ENCODE measurements at places on chromosomes 6 and 20. TPM values are rescaled to one million over a fixed set of nuclear protein-coding genes. Genes with fewer than 3 reads are reported as not detected.
A peak's percentile ranks its signal among the peaks of the same experiment; 100 is the strongest.

- no peak for DNase-seq
Observed at GRCh38 chr20:32706486-32706885, 32.7 kb upstream of the C20orf203 start.

DNA sequence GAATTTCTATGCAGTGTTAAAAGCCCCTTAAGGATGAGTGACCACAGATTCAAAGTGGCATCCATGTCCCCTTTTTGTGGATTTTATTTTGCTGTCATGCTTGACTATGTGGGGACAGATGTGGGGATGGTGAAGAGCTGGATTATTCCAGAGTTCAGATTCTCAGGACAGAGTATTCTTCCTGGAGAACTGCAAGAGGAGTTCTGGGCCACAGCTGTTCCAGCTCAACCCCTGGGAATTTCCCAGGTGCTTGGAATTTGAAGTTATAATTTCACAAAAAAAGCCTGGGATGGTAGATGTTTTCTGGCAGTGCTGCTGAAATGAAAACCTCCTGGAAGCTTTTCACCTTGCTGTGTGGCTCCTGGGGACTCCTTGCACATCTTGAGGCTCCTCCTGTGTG is 671.8 kb upstream of the MARCKS start:
- DNase-seq: no peak

GRCh38 chr6:106431972-106432371 is 71.5 kb downstream of the CRYBG1 start:
- DNase-seq: no peak

- DNase-seq: peak; percentile 55
Observed at GRCh38 chr6:143026696-143027449, 33.8 kb upstream of the AIG1 start.

- no peak for DNase-seq
Observed at GRCh38 chr6:11947063-11947462, 65.0 kb upstream of the HIVEP1 start.

DNA sequence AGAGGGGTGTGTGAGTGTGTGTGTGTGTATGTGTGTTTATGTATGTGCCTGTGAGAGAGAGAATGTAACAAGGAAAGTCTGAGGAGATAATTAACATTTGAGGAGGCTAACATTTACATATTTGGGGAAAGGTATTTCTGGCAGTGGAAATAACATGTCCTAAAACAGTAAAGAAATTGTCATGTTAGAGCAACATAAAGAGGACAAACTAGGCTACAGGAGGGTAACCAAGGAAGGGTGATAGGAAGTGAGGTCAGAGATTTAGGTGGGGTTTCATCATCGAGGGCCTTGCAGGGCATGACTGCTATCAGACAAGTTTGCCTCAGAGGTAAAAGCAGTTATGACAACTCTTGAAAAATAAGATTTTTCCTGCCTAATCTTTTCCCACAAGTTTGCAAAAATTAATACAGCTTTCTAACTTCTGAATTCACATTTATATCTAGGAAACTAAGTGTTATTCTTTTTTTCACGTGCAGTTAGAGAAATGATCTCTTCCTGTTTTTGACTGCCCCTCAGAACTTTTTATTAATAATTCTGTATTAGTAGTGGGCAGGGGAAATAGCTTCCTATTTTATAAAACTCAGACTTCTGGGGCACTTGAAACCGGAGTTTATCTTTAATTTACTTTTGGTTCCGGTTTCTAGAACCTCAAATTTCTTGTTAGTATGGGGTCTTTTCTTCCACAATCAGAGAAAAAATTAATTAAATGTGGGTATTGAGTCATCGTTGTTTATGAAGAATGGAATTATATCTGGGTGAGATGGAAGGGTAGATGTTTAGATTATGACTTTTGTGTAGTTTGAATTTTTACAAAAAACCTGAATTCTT is 30.5 kb upstream of the RHAG start:
- no peak for DNase-seq

- no peak for DNase-seq
Observed at GRCh38 chr6:134446218-134446848, 128.4 kb upstream of the SGK1 start.

DNA sequence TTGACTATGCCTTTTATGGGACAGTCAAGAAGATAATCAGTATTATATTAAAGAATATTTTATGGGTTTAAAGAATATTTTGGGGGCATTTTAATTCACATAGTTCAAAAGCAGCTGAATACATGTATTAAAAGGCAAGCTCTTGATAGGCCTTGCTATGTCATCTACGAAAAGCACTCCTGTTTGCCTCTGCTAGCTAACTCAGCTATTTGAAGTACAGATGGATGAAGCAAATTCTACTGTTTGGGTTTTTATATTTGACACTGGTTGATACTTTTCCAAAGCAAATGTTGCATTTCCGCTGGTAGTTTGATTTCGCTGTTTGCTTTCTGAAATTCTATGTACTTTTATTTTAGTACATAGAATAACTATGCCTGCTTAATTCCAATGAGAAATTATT is 47.0 kb downstream of the SLC22A3 start:
- DNase-seq: no peak

DNA sequence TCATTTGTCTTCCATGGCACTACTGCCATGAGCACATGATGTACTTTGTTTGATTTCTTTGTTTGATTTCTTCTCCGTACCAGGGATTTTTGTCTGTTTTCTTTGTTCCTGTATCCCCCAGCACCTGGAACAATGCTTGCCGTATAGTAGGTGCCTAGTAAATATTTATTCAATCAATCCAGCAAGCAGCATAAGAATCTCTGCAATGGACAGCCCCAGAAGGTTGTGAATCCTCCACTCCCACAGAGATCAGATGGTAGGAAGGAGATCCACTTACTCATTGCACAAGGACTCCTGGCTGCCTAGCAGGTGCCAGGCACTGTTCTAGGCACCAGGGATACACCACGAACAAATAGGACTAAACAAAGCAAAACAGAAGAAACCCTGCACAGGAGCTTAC is 6.7 kb upstream of the SYNJ2 start:
- no peak for DNase-seq

KIF25 gene
- total RNA-seq: under 0.01 TPM

PSORS1C2 gene
- total RNA-seq: not detected

PRSS35 gene
- not detected for total RNA-seq

LY6G6F gene
- total RNA-seq: not detected

Data from dermis microvascular lymphatic vessel endothelial cell (primary cell).